Right ventricle myocardium inferior (tissue), 1 donor: ENCODE measurements at places on chromosomes 12 and 14.

GRCh38 chr12:68001486-68002466 lies 12.5 kb downstream of the IFNG-AS1 start:
- no peak for DNase-seq

DNA sequence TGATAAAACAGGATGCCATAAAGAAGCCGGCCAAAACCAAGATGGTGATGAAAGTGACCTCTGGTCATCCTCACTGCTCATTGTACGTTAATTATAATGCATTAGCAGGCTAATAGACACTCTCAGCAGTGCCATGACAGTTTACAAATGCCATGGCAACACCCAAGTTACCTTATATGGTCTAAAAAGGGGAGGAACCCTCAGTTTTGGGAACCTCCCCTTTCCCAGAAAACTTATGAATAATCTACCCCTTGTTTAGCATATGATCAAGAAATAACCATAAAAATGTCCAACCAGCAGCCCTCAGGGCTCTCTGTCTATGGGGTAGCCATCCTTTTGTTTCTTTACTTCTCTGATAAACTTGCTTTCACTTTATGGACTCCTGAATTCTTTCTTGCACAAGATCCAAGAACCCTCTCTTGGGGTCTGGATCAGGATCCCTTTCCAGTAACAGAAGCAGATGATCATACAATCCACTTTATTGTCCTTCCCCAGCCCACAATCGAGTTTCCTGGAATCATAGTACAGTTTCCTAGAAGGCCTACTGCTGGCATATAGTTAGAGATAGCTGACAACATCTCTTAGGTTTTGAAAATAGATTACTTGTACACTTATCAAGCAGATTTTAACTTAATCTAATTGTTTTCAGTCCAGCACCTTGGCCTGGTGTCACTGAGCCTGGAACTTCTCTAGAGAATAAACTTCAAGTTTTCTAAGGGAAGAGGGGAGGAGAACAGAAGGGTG lies 266.7 kb upstream of the HMGA2 start:
- no peak for DNase-seq

DNA sequence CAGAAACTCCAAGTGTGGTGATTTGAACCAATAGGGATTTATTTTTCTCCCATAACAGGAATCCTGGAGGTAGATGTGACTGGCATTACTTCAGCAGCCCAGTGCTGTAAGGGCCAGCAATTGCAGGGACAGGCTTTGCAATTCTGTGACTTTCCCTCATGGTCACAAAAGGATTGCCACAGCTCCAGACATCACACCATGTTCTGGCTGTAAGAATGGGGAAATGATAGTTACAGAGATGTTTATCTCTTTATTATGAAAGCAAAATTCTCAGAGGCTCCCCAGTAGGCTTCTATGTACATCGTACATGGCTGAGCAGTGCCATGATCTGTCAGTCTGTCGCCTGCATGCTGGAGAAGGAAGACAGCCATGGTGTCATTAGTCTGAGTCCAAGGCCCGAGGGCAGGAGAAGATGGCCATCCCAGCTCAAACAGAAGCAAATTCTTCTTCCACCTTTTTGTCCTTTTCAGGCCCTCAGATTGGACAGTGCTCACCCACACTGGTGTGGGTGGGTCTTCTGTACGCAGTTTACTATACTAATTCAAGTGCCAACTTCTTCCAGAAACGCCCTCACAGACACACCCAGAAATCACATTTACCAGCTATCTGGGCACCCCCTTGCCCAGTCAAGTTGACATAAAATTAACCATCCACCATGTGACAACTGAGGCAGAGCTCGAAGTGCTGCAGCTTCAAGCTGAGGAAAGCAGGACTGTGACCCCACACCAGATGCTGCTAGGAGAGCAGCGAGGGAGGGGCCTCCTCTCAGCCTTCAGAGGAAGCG lies 17.2 kb downstream of the ZBTB42 start:
- no peak for DNase-seq

- no peak for DNase-seq
Measured at GRCh38 chr12:67410667-67411067, 141.5 kb downstream of the CAND1 start.
